Adipocyte (in vitro differentiated cells): ENCODE measurements at places on chromosomes 11 and 22.

DNA sequence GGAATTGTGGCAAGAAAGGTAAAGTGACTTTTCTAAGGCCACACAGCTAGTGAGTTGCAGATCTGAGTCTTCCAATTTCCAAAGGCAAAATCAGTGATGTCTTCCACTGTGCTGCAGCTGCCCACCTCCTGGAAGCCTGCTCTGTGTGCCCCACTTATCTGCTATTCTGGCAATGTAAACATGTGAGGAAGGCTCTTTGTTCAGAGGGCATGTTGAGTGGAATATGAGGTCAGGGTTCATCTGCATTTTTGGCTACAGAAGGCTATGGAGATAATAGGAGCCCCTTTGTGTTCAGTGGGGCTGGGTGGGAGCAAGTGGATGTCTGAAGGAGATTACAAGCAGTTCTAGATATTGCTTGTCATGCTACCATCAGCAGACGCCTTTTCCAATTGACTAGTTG lies 396.2 kb downstream of the BUD13 start:
- no peak for DNase-seq

GRCh38 chr11:107549253-107549953 lies 16.1 kb downstream of the ALKBH8 start:
- peak; percentile 80 for DNase-seq

DNA sequence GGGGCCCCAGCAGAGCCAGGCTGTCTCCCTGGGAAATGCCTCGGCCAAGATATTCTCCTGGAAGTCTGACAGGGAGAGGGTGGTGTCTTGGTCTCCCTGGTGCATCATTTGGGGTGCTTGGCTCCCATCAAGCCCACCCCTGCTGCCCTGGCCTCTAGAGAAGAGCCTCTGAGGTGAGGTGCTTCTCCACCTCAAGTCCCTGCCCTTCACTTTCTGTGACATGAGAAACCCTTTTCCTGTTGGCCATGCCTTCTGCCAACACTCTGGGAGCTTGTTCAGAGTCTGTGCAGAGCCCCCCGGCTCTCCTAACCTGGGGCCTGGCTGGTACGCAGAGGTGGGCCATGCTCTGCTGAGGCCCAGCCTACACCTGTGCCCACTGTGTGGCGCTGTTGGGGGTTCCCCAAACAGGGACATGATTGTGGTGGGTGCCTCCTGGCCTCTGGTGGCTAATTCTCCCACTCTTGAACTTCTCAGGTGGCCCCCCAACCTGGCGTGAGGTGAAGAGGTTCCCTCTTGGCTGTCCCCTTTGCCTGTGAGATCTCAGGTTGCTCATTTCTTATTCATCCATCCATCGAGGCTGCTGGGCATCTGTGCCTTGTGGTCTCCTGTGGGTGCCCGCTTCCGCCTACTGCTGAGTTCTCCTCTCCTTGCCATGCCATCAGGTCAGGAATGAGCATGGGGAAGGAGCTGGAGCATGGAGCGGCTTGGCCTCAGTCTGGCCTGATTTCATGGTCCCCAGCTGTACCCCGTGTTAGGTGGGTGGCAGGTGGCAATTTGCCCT lies 19.2 kb upstream of the DGCR8 start:
- no peak for DNase-seq

- DNase-seq, result no peak
These were observed 114.4 kb upstream of the BLID start for GRCh38 chr11:122230385-122230755.

- no peak for DNase-seq
These were observed 110.9 kb downstream of the GALNT18 start for GRCh38 chr11:11510939-11511338.

DNA sequence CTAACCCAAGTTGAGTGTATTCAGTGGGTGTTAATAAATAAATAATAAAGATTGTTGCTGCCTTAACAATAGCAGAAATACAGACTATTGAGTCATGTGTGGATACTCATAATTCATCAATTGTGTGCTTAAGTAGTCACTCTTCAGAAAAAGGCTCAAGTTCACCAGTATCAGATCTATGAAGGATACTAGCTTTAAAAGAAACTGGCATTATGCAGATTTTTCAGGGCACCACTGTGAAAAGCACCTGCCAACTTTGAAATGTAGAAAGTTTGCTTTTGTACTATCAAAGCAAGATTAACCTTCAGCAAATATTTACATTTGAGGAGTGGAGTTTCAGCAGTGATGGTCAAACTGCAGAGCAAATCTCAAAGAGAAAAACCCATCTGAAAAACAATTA lies 20.1 kb upstream of the SYTL2 start:
- no peak for DNase-seq
